ENCODE measurements at places on chromosomes 12 and 14. TPM values are rescaled to one million over a fixed set of nuclear protein-coding genes. Genes with fewer than 3 reads are reported as not detected.

LGR5 gene
- total RNA-seq: not detected

HSPA2 gene
- 30.7 TPM for total RNA-seq

DLK1 gene
- total RNA-seq: 0.17 TPM

DEPDC4 gene
- 1.2 TPM for total RNA-seq

CCDC197 gene
- total RNA-seq: not detected

ERP27 gene
- not detected for total RNA-seq

SRRM4 gene
- not detected for total RNA-seq

GPATCH2L gene
- 22.3 TPM for total RNA-seq

KLRG1 gene
- 1.8 TPM for total RNA-seq

IGF1 gene
- total RNA-seq: not detected

GLIPR1L2 gene
- total RNA-seq: 0.20 TPM

KCNK10 gene
- not detected for total RNA-seq

OLR1 gene
- total RNA-seq: 0.71 TPM

DTD2 gene
- 12.3 TPM for total RNA-seq

PALS1 gene
- 13.2 TPM for total RNA-seq

PCNX1 gene
- total RNA-seq: 15.8 TPM

DPPA3 gene
- total RNA-seq: not detected

CYP27B1 gene
- 1.4 TPM for total RNA-seq

NKX2-1 gene
- 0.07 TPM for total RNA-seq

P2RX2 gene
- not detected for total RNA-seq

ENO2 gene
- 32.0 TPM for total RNA-seq

LLPH gene
- 51.8 TPM for total RNA-seq

GYS2 gene
- not detected for total RNA-seq

EEF1AKMT3 gene
- 3.5 TPM for total RNA-seq

KRT72 gene
- total RNA-seq: not detected

BMAL2 gene
- total RNA-seq: 17.4 TPM

BDKRB1 gene
- total RNA-seq: 0.34 TPM

LHX5 gene
- total RNA-seq: not detected
